Memory B cell (primary cell): ENCODE measurements at places on chromosomes 6 and 20.

DNA sequence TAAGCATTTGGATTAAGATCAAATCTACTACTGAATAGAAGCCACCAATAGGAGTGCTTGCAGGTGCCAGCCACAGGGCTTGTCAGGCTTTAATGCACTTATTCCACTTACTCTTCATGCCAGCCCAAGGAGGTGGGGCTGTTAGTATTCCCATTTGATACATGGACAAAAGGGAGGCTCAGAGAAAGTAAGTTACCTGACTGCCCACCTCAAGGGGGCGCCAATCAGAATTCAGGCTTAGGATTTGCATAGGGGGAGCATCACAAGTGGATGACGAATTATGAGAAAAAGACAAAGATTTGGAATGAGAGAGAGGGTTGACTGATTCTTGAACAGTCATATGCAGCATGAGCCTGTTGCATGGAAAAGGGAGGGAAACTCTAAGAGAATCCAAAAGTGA lies 188.4 kb upstream of the TSHZ2 start:
- H3K4me1 ChIP-seq = no peaks in the 10 kb centered on the region
- no peak overlapping the region for H3K27ac ChIP-seq
- H3K27me3 ChIP-seq = peaks cover 10% of the 10 kb centered on the region
- no peak overlapping the region for H3K4me3 ChIP-seq
- no peak for DNase-seq

DNA sequence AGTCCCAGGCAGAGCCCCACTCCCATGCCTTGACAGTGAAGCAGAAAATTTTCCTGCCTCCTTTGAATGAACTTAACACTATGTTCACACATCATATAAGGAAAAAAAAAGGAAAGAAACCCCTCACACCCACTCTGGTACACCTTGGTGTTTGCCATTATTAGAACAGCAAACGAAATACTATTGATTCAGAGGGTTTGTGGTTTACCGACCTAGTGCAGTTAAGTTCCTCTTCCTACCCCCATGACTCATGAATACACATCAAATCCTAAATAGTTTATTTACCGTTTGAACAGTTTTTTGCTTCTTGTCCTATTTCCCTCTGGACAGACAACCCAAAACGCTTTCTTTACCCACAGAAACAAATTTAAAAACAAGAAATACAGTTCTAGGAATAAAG lies 237.7 kb downstream of the FOXA2 start:
- no peak overlapping the region for H3K27ac ChIP-seq
- H3K4me1 ChIP-seq = peaks cover 2% of the 10 kb centered on the region
- H3K27me3 ChIP-seq = peaks cover 1% of the 10 kb centered on the region
- DNase-seq = no peak
- no peaks in the 10 kb centered on the region for H3K36me3 ChIP-seq

DNA sequence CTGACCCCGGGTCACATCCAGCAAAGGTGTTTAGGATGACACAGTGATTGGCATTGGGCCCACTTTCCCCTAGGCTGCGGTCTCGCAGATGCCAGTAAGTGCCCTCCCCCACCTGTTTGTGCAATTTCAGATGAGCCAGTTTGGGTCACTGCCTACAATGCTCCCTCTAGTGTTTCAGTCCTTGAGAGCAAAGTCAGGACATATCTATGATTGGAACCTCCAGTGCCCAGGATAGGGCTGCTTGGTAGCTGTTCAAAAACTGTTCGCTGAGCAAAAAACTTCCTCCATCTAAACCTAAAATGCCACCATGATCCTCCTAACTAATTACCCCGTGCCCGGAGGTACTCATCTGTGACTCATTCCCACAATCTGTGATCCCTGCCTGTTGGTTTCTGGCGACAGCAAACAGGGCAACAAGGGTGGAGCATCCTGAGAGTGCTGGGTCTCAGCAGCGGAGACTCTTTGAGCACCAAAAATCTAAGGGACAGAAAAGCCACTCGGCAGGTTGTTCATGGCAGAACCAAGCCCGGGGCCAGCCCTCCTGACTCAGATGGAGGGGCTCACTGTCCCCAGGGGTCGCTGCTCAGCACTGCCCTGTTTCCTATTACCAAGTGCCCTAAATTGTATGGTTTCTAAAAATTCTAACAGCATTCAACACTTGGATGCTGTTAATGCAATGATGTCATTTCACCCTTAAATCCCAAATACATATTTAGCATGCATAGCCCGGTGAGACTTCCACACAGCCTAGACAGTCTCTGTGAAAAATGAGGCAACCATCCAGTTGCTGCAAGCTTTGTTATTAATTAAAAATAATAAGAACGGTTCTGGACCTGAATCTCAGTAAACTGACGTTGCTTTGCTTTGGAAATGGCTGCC lies 5.0 kb downstream of the VSX1 start:
- no peaks in the 10 kb centered on the region for H3K4me1 ChIP-seq
- H3K27me3 ChIP-seq = peaks cover 35% of the 10 kb centered on the region
- no peak for DNase-seq
- no peak overlapping the region for H3K4me3 ChIP-seq
- H3K27ac ChIP-seq = no peak overlapping the region
- H3K36me3 ChIP-seq = no peaks in the 10 kb centered on the region

DNA sequence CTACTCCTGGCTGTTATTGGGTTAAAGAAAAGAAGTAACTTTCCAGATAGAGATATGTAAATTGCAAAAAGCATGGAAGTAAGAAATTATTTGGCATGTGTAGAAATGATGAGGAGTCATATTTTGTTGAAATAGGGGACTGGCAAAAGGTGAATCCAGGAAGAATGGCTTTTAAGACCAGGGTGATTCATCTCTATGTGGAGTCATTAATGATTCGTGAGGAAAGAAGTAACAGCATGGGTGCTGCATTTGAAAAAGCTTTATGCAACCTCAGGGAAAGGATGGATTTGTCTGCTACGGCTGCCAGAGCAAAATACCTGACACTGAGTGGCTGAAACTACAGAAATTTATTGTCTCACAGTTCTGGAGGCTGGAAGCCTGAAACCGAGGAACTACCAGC lies 14.8 kb upstream of the SYNE1 start:
- no peak for DNase-seq
- no peaks in the 10 kb centered on the region for H3K27me3 ChIP-seq
- H3K4me1 ChIP-seq = no peaks in the 10 kb centered on the region
- H3K27ac ChIP-seq = no peak overlapping the region

- H3K27me3 ChIP-seq = no peaks in the 10 kb centered on the region
- no peak overlapping the region for H3K4me3 ChIP-seq
- DNase-seq = no peak
- H3K4me1 ChIP-seq = no peaks in the 10 kb centered on the region
- no peak overlapping the region for H3K27ac ChIP-seq
Measured at GRCh38 chr6:165597821-165598220, 65.2 kb downstream of the PDE10A start.

GRCh38 chr6:94600636-94601035 lies 976.7 kb upstream of the MANEA start:
- H3K36me3 ChIP-seq = no peaks in the 10 kb centered on the region
- no peak overlapping the region for H3K27ac ChIP-seq
- no peaks in the 10 kb centered on the region for H3K27me3 ChIP-seq
- DNase-seq = no peak

GRCh38 chr6:121630716-121631115 lies 195.3 kb downstream of the GJA1 start:
- H3K27me3 ChIP-seq = no peaks in the 10 kb centered on the region
- no peaks in the 10 kb centered on the region for H3K4me1 ChIP-seq
- H3K4me3 ChIP-seq = no peak overlapping the region
- DNase-seq = no peak
- H3K36me3 ChIP-seq = no peaks in the 10 kb centered on the region
